ENCODE measurements at places on chromosomes 3 and 15. TPM values are rescaled to one million over a fixed set of nuclear protein-coding genes. Genes with fewer than 3 reads are reported as not detected.

DNA sequence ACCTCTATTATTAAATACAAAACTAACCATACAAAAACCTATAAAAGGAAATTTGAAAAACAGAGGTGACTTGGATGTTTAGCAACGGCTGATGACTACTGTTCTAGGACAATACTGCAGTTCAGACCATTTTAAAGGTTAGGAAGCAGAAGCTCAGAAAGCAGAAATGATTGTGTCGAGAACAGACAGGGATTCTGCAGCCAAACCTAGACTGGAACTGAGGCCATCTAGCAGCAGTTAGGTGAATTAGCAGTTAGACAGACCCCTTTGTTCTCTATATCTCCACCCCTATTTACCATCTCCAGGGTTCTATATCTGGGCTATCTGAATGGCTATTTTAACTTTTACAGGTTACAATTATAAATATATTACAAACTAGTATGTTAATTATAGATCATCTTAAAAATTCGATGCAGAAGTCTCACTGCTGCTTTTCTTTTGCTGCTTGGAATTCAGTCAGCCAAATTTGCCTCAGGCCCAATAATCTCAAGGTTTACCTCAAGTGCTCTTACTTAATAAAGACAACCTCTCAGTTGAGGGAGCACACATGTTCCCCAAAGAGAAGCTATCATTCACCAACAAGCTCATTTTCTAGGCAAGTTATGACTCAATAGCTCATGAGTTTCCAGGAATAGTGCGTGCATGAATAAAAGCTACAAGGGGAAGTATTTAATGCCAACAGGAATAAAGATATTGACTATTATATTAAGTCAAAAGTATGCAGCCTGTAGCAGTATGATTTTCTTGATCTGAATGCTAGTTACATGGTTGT, 9.3 kb upstream of the IL1RAP start:
- no peak for DNase-seq

DNA sequence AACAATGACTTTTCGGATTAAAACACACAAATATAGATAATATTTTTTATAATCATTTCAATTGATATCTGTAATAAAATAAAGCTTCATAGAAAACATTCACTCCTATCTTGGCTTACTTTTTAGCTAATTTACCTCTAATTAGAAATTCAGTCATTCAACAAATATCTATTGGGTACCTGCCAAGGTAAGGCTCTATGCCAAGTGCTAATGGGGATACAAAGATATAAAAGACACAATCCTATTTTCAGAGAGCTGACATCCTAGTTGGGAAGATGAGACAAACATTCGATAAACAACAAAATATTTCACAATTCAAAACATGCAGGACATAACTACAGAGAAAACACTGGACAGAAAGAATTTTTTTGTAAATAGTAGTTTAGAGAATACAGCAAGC, 63.3 kb downstream of the ULK4 start:
- DNase-seq = no peak

GRCh38 chr3:62134061-62134496, 239.3 kb downstream of the FEZF2 start:
- no peak for DNase-seq

DNA sequence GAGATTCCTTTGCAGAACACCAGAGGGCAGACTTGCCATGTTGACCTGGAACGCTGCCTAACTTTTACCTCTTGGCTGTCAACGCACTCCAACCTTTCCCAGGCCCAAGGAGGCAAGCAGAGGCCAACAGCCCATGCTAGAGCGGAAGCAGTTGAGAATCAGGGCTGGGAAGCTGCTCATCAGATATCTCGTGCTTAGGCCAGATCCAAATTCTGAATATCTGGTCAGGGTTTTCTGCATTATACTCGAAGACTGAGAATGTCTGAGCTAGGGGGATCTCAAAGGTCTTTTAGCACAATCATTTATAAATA, 2.5 kb downstream of the XIRP1 start:
- DNase-seq = peak; percentile 76

- no peak for DNase-seq
Observed at GRCh38 chr15:92954002-92954401, 53.9 kb downstream of the CHD2 start.

- no peak for DNase-seq
Observed at GRCh38 chr3:185030951-185031350, 121.9 kb downstream of the C3orf70 start.

GRCh38 chr15:63076714-63077046, 34.1 kb downstream of the TPM1 start:
- DNase-seq = no peak

- DNase-seq = no peak
Observed at GRCh38 chr15:41990691-41991090, 18.3 kb upstream of the EHD4 start.

DNA sequence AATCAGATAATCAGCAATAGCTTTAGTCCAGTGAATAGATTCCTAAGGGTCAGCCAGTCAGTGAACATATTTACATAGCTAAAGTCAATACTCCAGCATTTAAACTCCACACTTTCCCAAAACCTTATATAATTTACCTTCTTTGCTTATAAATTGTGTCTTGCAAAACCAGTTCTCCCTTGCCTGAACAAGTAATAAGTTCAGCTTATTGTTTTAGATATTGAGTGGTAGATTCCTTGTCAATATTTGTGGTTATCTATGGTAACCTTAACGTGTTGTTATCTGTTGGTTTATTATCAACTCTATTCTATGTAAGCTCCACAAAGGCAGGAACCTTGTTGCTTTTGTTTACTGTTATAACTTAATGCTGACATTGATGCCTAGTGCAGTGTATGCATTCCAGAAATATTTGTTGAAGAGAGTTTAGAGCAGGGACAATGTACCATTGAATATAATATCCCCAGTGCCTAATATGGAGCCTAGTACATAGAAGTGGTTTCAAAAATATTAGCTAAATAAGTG, 24.0 kb downstream of the PLSCR5 start:
- DNase-seq = no peak

GRCh38 chr15:51579012-51579411, 43.6 kb downstream of the DMXL2 start:
- no peak for DNase-seq

DNA sequence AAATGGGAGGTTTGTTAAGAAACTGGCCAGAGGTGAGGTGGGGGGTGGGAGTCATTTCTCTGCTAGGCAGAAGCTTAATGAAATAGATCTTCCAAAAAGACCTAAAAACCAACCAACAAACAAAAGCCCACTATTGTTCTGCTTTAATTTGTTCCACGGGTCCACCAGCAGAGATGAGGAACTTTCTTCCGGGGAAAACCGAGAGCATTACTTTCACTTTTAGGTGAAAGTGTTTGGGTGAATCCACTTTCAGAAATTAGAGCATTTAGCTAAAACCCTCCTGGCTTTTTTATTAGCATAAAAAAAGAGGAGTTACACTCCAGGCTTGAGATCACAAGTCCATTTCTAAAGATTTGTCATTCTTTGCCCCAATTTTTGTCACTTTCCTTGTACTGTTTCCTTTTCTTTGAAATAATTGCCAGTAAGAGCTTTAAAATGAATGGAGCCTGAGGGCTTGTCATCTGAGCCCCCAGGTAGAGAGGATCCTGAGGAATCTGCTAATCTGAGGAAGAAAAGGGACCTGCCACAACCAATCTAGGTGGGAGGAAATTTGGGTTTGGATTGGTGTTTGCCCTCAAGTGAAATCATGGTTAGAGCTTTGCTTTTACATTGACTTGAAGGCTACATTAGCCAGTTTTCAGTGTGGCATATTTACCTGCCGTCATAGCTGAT, 667.6 kb downstream of the NAALADL2 start:
- DNase-seq = no peak

GRCh38 chr15:68801572-68802148, 19.0 kb downstream of the ANP32A start:
- no peak for DNase-seq

GRCh38 chr3:161915418-161915750, 418.8 kb downstream of the OTOL1 start:
- DNase-seq = no peak

GOLGA6B gene
- polyA plus RNA-seq = not detected

DUOX2 gene
- polyA plus RNA-seq = 0.03 TPM

ARGFX gene
- not detected for polyA plus RNA-seq

FOXL2 gene
- 3.6 TPM for polyA plus RNA-seq
